ENCODE measurements at places on chromosomes 6 and 20. TPM values are rescaled to one million over a fixed set of nuclear protein-coding genes. Genes with fewer than 3 reads are reported as not detected.
A peak's percentile ranks its signal among the peaks of the same experiment; 100 is the strongest.

Gene ROS1
- under 0.01 TPM for total RNA-seq

Gene PPIL6
- 4.4 TPM for total RNA-seq

Gene LTA
- total RNA-seq, result not detected

Gene TMEM217
- not detected for total RNA-seq

GRCh38 chr6:23266536-23266935 lies 697.2 kb downstream of the HDGFL1 start:
- H3K36me3 ChIP-seq, result no peaks in the 10 kb centered on the region
- no peak overlapping the region for H3K27ac ChIP-seq
- no peak for DNase-seq
- no peaks in the 10 kb centered on the region for H3K4me1 ChIP-seq

DNA sequence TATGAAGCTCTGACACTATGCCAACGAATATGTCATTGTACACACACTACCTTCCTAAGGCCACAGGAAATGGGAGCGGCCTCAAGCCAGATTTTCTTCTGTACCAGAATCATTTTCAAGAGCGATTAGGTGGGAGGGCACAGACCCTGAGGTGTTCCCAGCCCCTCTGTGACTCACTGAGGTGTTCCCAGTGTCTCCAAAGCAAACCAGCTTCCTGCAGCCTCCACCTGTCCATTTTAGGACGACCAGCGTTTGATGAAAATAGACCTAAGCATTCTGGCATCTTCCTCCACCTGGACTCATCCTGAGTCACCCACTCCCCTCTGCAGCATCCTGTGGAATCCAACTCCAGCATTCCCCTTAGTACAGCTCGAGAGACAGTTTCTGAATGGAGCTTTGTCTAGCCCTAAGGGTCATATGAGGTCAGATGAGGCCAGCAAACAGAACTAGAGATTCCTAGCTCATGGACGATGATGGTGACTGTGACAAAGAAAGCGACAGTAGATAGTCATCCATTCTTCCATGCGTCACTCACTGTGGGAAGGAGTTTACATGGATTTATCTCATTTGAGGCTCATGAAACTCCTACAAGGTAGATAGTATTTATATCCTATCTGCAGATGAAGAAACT lies 203.4 kb downstream of the PTPRT start:
- H3K27me3 ChIP-seq, result no peaks in the 10 kb centered on the region
- H3K4me1 ChIP-seq, result no peaks in the 10 kb centered on the region
- H3K27ac ChIP-seq, result no peak overlapping the region
- H3K36me3 ChIP-seq, result no peaks in the 10 kb centered on the region
- no peak overlapping the region for H3K4me3 ChIP-seq
- DNase-seq, result peak; percentile 66

- H3K4me1 ChIP-seq, result no peaks in the 10 kb centered on the region
- no peaks in the 10 kb centered on the region for H3K27me3 ChIP-seq
- no peak overlapping the region for H3K4me3 ChIP-seq
- H3K36me3 ChIP-seq, result no peaks in the 10 kb centered on the region
- DNase-seq, result no peak
Observed at GRCh38 chr6:167720456-167721285, 106.0 kb upstream of the AFDN start.

- H3K36me3 ChIP-seq, result no peaks in the 10 kb centered on the region
- H3K4me3 ChIP-seq, result no peak overlapping the region
- H3K27me3 ChIP-seq, result no peaks in the 10 kb centered on the region
- no peak overlapping the region for H3K27ac ChIP-seq
- H3K4me1 ChIP-seq, result no peaks in the 10 kb centered on the region
Observed at GRCh38 chr6:2264932-2265331, 19.5 kb upstream of the GMDS start.

GRCh38 chr20:9912858-9913434 lies 74.1 kb upstream of the PAK5 start:
- no peaks in the 10 kb centered on the region for H3K27me3 ChIP-seq
- no peak overlapping the region for H3K4me3 ChIP-seq
- H3K36me3 ChIP-seq, result no peaks in the 10 kb centered on the region
- DNase-seq, result no peak
- H3K4me1 ChIP-seq, result no peaks in the 10 kb centered on the region

- H3K4me1 ChIP-seq, result no peaks in the 10 kb centered on the region
- H3K27ac ChIP-seq, result no peak overlapping the region
- no peak for DNase-seq
- H3K4me3 ChIP-seq, result no peak overlapping the region
- H3K36me3 ChIP-seq, result no peaks in the 10 kb centered on the region
Observed at GRCh38 chr20:8583566-8584043, 451.5 kb downstream of the PLCB1 start.

DNA sequence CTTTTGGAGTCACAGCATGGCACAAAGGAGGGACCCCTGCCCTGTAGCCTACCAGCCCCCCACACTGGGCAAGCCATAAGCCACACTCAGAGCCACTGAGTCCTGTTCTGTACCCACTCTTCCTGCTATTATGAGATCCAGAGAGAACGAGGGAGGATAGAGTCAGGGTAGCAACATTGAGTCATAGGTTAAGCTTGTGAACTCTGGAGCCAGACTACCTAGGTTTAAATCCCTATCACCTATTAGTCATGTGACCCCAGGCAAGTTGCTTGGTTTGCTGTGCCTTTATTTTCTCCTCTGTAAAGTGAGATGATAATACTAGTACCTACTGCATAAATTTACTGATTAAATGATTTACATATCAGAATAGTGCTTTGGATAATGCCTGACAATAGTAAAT lies 540 bp downstream of the CNBD2 start:
- no peaks in the 10 kb centered on the region for H3K36me3 ChIP-seq
- no peaks in the 10 kb centered on the region for H3K4me1 ChIP-seq
- no peak for DNase-seq
- no peak overlapping the region for H3K4me3 ChIP-seq

DNA sequence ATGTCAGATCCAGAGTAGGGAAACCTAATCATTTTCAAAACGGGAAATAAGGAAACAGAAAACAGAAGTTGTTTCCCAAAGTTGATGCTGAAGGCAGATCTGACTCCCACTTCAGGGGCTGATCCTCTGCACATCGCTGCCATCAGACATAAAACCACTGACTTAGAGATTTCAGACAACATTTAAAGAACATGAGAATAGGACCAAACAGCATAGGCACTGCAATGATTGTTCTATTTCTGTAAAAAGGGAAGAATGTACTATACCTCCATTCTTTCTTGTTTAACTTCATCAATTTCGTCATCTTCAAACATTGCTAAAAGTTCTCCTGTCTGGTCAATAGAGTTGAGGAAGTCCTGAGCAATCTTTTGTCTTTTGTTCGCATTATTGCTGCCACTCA lies 324.7 kb upstream of the RUNX2 start:
- H3K4me3 ChIP-seq, result no peak overlapping the region
- H3K27me3 ChIP-seq, result no peaks in the 10 kb centered on the region
- no peak overlapping the region for H3K27ac ChIP-seq
- H3K4me1 ChIP-seq, result no peaks in the 10 kb centered on the region

- DNase-seq, result no peak
- peak overlapping the region; percentile 72 for H3K27ac ChIP-seq
- H3K4me3 ChIP-seq, result no peak overlapping the region
- no peaks in the 10 kb centered on the region for H3K27me3 ChIP-seq
Observed at GRCh38 chr6:154403788-154404187, 47.2 kb upstream of the IPCEF1 start.

- no peaks in the 10 kb centered on the region for H3K4me1 ChIP-seq
- no peak overlapping the region for H3K27ac ChIP-seq
- no peak overlapping the region for H3K4me3 ChIP-seq
- no peaks in the 10 kb centered on the region for H3K36me3 ChIP-seq
Observed at GRCh38 chr6:13846841-13847240, 32.5 kb upstream of the MCUR1 start.

DNA sequence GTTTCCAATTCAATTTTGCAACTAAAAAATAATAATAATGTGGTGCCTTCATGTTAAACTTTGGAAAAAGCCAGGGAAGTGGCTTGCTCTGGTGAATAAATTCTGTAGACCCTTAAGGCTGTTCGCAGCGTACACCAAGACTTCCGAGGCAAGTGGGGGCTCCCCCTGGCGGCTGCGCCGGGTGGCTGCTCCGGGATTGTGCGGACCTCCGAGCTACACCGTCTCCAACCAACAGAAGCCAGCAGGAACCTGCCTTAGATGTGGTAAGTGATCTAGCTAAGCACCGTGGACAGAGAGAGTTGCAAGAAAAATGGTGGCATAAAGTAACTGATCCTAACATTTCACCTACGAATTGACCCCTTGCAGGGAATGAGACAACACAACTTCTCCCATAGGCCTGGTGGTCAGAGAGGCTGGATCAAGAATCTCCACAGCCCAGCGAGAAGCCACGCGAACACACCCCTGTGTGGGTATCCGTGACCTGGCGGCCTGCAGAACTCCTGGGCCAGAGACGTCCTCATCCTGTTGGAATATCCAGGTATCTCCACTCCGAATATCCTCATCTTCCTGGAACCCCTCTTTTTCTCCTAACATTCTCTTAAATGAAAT lies 69.6 kb downstream of the TBXT start:
- peak; percentile 92 for DNase-seq
- H3K4me3 ChIP-seq, result peak overlapping the region; percentile 49
- H3K4me1 ChIP-seq, result peaks cover 4% of the 10 kb centered on the region
- no peaks in the 10 kb centered on the region for H3K27me3 ChIP-seq

DNA sequence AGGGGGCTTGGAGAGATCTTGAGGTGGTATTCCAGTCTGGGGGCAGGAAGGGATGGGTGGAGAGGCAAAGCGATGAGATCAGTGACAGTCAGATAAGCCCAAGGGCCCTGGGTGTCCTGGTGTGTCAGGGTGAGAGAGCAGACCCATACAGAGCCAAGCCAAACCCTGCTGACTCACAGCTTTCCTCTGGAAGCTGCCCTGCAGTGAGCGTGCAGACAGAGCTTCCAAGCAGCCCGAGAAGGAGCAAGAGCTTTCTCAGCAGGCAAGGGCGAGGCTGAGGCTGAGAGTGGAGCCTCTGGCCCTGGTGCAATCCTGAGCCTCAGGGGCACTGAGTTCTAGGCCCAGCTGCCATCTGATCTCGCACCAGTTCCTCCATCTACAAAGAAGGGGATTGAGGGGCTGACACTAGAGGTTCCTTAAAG lies 91.1 kb upstream of the HIVEP1 start:
- no peak for DNase-seq
- no peaks in the 10 kb centered on the region for H3K36me3 ChIP-seq
- H3K27me3 ChIP-seq, result no peaks in the 10 kb centered on the region
- H3K4me3 ChIP-seq, result no peak overlapping the region

GRCh38 chr6:165949324-165949723 lies 218.3 kb downstream of the TBXT start:
- H3K27ac ChIP-seq, result no peak overlapping the region
- no peaks in the 10 kb centered on the region for H3K27me3 ChIP-seq
- H3K4me1 ChIP-seq, result no peaks in the 10 kb centered on the region
- no peak for DNase-seq

- H3K27ac ChIP-seq, result no peak overlapping the region
- peaks cover 5% of the 10 kb centered on the region for H3K27me3 ChIP-seq
- H3K36me3 ChIP-seq, result no peaks in the 10 kb centered on the region
- no peaks in the 10 kb centered on the region for H3K4me1 ChIP-seq
- DNase-seq, result no peak
Observed at GRCh38 chr20:57156011-57156729, 110.3 kb downstream of the BMP7 start.

- no peaks in the 10 kb centered on the region for H3K4me1 ChIP-seq
- no peak overlapping the region for H3K27ac ChIP-seq
- no peaks in the 10 kb centered on the region for H3K27me3 ChIP-seq
- no peaks in the 10 kb centered on the region for H3K36me3 ChIP-seq
Observed at GRCh38 chr20:46592580-46593362, 42.3 kb upstream of the OCSTAMP start.

Data from esophagus muscularis mucosa (tissue), 4 donors.